ENCODE measurements at places on chromosomes 16 and 17.

- peak; percentile 64 for DNase-seq
These were observed 49.2 kb upstream of the ITGA2B start for GRCh38 chr17:44438636-44439035.

GRCh38 chr17:69452664-69453260 lies 38.3 kb downstream of the MAP2K6 start:
- DNase-seq: no peak

GRCh38 chr17:12048843-12049473 lies 28.3 kb downstream of the MAP2K4 start:
- DNase-seq: no peak

GRCh38 chr17:71023249-71024030 lies 854.1 kb downstream of the KCNJ2 start:
- DNase-seq: peak; percentile 82

DNA sequence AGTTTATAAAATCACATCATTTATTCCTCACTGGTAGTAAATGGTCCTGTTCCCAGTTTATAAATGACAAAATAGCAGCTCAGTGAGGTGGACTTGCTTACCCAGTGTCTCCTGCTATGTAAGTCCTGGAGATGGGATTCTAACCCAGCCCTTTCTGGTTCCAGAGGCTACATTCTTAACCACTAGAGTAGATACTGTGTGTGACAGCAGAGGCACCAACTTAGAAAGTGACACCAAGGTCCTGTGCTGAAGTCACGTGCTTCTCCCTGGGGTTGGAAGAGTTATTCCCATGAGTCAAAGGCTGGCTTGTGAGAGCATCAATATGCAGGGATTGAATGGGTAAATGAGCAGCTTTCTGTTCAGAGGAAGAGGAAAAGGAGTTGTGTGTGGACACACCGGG lies 167.3 kb upstream of the IRX3 start:
- no peak for DNase-seq

GRCh38 chr17:47735536-47736011 lies 2.5 kb downstream of the TBX21 start:
- DNase-seq: no peak

- DNase-seq: no peak
These were observed 309.3 kb downstream of the SLC39A11 start for GRCh38 chr17:72782985-72783701.

GRCh38 chr16:68244481-68244902 lies 681 bp upstream of the PLA2G15 start:
- DNase-seq: no peak

GRCh38 chr17:50100480-50100883 lies 5.3 kb downstream of the PDK2 start:
- no peak for DNase-seq

DNA sequence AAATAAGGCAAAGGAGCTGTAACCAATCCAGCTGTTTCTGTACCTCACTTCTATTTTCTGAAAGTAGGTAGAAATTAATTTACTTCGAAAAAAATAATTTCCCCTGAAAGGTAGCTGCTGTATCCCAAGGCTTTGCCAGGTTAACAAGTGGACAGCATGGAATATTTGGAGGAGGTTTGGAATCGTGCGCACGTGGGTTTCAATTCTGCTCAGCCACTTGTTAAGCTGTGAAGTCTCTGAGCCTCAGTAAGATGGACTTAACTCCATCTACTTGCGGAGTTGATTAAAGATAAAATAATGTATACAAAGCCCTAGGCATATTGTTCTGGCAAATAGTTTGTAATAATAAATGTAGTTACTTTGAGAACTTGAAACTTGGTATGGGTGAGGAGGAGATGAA lies 57.4 kb upstream of the LGALS9 start:
- no peak for DNase-seq

- no peak for DNase-seq
These were observed 39.7 kb downstream of the RPTOR start for GRCh38 chr17:80584176-80584905.

GRCh38 chr17:15341385-15341849 lies at the start of gene TEKT3:
Gene TEKT3, minus strand, starts transcription at chr17:15341597. Its CDS starts 10,012 bp downstream, at chr17:15331585.
- peak; percentile 92 for DNase-seq

DNA sequence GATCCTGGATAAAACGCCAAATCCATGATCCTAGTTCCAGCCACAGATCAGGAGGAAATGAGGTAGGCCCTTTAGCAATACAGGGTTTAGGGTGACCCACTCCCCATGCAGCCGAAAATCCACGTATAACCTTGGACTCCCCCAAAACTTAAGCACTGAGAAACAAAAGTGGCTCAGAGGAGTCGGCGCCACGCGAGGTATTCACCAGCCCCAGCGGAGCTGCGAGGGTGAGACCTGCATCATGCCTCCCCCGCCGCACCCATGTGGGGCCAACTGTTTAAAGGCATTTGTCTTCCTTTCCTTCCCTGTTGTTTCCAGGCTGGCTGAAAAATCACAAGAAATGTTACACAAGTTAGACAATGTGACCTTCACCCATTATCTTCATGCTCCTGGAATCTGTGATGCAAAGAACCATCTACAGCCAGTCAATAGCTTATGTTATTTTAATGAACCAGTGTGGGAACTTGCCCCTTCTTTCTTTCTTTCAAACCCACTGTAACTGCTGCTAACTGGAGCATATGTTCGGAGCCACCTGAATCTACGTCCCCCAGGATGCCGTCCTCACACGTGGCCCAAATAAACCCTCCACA lies 98.2 kb upstream of the METRNL start:
- no peak for DNase-seq

- DNase-seq: no peak
These were observed 17.0 kb downstream of the SOX8 start for GRCh38 chr16:998615-999014.

DNA sequence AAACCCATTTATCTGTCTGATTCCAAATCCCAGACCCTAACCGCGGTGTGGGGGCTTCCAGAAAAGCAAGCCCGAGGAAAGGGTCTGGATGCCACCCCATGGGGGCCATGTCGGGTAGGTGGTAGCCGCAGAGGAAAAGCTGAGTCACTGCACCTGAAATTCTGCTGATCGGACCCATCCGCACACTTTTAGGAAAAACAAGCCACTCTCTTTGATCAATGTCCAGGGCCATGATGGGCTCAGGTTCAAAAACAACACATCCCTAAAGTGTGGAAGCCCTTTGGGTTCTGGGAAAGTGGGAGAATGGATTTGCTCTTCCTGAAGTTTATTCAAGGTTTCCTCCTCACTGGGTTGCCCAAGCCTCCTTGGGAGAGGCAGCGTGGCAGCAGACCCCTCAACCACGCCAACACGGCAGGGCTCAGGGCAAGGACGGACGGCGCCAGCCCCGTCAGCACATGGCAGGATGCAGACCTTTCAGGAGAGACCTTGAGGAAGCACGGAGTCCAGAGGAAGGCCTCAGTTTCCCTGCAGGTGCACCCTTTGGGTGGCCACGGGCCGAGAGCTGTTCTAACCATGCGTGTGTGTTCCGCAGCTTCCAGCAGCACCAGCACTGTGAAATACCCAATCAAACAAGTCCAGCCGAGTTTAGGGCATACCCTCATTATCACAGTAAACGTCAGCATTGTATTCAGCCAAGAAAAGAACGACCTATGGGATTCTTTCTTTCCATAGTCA lies 367.0 kb downstream of the FOXL1 start:
- DNase-seq: no peak

DNA sequence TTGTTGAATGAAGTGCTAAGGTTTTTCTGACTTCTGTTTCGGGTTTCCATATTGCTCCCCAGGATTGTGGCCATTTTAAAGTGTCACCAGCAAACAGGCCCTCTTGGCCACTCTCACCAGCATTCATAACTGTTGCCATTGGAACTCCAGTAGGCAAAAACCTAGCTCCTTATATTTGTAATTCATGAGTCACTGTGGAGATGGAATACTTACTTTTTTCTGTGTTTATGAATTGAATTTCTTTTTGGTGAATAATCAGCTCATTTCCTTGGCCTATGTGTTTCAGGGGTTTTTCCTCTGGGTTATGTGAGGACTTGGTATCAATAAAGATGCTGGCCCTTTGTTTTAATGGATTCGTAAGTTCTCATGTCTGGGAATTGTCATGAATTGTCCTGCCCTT lies 255.1 kb downstream of the SNX29 start:
- no peak for DNase-seq

DNA sequence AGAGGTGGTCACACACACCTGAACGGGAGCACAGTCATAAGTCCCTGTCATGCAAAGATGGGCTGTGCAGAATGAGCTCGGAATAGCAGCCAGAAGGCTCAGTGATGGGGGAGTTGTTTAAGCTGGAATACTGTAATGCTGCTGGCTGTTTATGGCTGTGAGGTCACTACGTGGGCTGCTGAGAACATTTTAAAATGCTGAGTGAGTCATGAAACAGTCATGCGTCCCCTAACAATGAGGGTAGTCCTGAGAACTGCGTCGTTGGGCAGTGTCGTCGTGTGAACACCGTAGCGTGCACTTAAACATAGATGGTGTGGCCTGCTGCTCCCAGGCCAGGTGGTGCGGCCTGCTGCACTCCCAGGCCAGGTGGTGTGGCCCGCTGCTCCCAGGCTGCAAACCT lies 39.7 kb downstream of the TBCD start:
- DNase-seq: no peak

GRCh38 chr16:69443927-69444631 lies 19.7 kb downstream of the CYB5B start:
- no peak for DNase-seq

GRCh38 chr17:69857412-69857835 lies 217.6 kb upstream of the KCNJ16 start:
- DNase-seq: no peak

DNA sequence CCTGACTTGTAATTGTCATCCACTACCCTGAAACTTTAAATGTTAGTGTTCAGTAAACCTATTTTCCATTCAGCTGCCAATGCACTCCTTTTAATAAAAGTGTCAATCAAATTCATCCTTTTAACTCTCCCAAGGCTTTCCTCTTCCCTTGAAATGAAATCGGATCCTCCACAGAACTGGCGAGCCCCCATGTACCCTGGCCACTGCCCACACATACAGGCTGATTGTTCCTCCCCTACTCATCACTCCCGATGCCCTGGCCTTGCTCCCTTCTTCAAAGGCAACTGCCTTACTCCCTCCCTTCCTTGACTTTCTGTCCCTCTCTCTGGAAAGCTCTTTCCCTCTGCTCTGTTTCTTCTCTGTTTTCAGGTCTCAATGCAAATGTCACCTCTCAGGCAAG lies 7.6 kb downstream of the KRT33A start:
- DNase-seq: no peak

DNA sequence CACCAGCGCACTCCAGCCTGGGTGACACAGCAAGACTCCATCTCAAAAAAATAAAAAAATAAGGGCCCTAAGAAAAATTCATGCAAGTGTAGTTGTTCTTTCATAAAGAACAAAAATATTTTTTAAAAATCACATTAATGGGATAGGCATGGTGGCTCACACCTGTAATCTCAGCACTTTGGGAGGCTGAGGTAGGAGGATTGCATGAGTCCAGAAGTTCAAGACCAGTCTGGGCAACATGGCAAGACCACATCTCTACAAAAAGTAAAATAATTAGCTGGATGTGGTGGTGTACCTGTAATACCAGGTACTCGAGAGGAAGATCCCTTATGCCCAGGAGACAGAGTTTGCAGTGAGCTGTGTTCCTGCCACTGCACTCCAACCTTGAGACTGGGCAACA lies 15.2 kb upstream of the BRIP1 start:
- DNase-seq: no peak

DNA sequence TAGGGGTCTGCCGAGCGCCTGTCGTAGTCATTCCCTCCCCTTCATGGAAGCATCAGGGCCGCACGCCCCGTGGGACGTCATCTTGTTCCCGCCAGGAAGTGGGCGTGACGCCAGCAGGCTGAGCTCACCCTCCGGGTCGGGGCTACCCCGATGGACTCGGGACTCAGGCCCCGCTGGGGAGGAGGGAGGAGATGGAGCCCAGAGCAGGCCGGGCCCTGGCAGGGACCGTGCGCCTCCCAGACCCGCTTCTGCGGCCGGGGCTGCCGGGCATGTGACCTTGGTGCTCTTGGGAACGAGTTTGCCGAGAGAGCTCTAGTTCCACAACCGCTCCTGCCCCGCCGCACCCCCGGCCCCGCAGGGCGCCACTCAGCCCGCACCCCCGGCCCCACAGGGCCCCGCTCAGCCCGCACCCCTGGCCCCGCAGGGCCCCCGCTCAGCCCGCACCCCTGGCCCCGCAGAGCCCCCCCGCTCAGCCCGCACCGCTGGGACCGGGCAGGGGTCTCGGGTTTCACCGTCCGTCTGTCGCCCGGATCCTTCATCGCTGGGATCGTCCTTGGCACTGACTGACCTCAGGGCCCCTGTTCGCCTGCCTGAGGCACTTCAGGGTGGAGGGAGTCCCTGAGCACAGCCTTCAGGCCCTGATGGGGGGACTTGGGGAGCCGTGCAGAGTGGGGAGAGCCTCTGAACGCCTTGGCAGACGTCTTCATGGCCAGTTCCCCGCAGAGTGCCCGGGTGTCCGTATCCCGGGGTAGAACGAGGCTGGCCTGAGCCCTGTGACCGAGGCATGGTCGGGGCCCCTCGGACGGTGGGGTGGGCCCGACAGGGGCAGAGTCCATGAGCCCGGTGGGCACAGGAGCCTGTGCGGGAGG lies 5.8 kb downstream of the CACNA1H start:
- peak; percentile 64 for DNase-seq

GRCh38 chr16:77048085-77048484 lies 142.9 kb upstream of the MON1B start:
- DNase-seq: no peak

DNA sequence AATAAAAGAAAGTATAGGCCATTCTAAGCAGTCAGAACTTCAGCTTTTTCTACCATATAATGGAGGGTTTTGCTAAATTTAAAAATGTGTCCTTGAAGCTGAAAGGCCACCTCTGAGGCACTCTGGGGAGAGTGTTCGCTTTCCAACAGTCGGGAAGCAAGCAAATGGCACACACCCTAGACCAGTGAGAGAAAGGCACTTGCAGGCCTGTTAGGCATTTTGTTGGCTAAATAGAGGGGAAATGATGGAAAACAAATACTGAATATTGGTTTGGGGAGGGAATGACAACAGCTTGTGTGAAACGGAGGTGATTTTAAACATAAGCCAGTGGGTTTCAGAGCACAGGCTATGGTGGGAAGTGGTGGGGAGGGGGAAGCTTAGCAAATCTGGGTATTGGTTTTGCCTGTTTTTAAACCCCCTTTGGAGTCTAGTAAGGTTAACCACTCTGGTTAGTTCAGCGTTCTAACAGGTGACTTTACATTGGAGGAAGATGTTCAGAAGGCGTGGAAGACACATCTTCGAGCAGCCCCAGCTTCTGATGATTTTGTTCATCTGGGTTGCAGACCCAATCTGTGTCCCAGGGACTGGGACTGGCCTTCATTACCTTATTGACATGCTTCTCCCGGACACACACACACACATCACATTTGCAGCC lies 90.5 kb downstream of the PRKCA start:
- DNase-seq: no peak

DNA sequence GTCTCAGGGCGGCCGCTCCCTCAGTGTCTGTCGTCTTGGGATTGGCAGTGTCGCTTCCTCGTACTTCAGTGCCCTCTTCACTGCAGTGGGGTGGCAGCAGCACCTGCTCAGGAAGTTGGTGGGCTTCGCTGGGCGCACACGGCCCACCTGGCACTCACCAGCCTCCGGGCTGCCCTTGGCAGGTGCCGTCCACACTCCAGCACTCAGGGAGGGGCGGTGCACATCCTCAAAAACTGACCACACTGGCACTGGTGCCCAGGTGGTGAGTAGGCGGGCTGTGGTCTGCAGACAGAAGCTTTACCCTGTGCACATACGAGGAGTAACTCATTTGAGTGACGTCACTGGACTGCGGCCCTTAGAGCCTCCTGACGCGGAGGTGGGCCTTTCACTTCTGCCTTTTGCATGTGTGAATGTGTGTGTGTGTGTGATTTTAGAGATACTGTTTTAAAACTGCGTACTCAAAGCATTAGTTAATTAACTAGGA lies 94.6 kb downstream of the BANP start:
- DNase-seq: no peak

All from tongue (tissue), 3 donors.